ENCODE measurements at places on chromosomes 2 and 18. TPM values are rescaled to one million over a fixed set of nuclear protein-coding genes. Genes with fewer than 3 reads are reported as not detected.

The SPATA3 gene
- not detected for total RNA-seq

The CRACDL gene
- 33.3 TPM for total RNA-seq

The CIB4 gene
- not detected for total RNA-seq

The UGT1A5 gene
- not detected for total RNA-seq

The SPP2 gene
- total RNA-seq = not detected

The MOB1A gene
- total RNA-seq = 120 TPM

The UBXN4 gene
- 80.0 TPM for total RNA-seq

The PARD6G gene
- 6.5 TPM for total RNA-seq

The TUBB8B gene
- total RNA-seq = 0.38 TPM

The MPPE1 gene
- total RNA-seq = 67.0 TPM

The EHD3 gene
- total RNA-seq = 13.0 TPM

The GCKR gene
- total RNA-seq = not detected

The CAPN14 gene
- total RNA-seq = 0.26 TPM

The C2orf92 gene
- 14.4 TPM for total RNA-seq

The PKDCC gene
- 65.5 TPM for total RNA-seq

The ACMSD gene
- not detected for total RNA-seq

The ACOXL gene
- total RNA-seq = 47.5 TPM

The SPEG gene
- 5.6 TPM for total RNA-seq

The CTNNA2 gene
- not detected for total RNA-seq

The CRYBA2 gene
- not detected for total RNA-seq

The CNGA3 gene
- total RNA-seq = 0.17 TPM

The CLEC4F gene
- 1.2 TPM for total RNA-seq

The FAHD2B gene
- 12.2 TPM for total RNA-seq

The L3MBTL4 gene
- total RNA-seq = 16.2 TPM

The COL4A3 gene
- 46.4 TPM for total RNA-seq

The EMX1 gene
- total RNA-seq = not detected

The SIX3 gene
- total RNA-seq = not detected
